ENCODE measurements at places on chromosomes 5 and 9.
A peak's percentile ranks its signal among the peaks of the same experiment; 100 is the strongest.

GRCh38 chr9:73050065-73050816 is 97.4 kb upstream of the ALDH1A1 start:
- no peak for DNase-seq

DNA sequence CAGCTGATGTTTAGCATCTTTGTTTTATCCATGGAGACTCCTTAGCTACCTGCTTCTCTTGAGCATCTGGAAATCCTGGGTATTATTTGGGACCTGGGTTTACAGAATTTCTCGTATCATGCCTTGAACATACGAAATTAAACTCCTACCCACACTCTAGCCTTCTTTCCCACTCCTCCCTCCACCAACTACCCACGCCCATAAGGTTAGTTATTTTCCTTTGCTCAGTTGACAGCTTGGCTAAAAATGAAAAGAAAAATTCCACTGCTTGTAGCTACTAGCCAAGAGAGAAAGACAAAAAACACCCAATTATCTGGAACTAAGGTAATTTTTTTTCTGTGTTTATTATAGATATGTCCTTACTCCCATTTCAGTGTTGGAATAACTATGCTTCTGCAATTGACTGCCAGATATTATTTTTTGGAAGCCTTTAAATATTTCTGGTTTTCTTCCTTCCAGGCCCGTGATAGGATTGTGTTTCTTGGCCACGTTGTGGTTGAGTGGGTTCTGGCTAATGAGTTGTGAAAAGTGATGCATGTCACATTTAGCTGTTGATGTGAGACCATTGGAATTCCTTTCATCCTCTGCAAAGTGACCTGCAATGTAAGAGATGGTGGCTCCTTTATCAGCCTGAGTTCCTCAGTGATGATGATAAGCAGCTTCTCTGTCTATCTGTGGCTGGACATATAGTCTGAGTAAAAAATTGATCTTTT is 308.1 kb downstream of the LRRC70 start:
- DNase-seq = no peak

DNA sequence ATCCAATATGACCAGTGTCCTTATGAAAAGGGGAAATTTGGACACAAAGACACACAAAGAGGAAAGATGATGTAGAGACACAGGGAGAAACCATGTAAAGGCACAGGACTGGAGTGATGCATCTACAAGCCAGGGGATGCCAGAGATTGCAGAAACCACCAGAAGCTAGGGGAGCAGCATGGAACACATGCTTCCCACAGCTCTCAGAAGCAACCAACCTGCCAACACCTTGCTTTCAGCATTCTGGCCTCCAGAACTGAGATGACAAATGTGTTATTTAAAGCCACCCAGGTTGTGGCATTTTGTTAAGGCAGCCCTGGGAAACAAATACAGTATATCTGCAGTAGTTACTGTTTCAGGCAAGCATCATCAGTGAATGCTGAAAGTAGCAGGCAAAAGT is 23.2 kb downstream of the DAP start:
- DNase-seq = no peak

GRCh38 chr9:108213511-108213910 is 642.3 kb downstream of the ACTL7B start:
- DNase-seq = no peak

GRCh38 chr9:94921656-94922055 is 195.2 kb downstream of the AOPEP start:
- DNase-seq = no peak

- no peak for DNase-seq
These were observed 21.4 kb upstream of the SPARC start for GRCh38 chr5:151708126-151708525.

- no peak for DNase-seq
These were observed 19.4 kb downstream of the WNT8A start for GRCh38 chr5:138103319-138103637.

DNA sequence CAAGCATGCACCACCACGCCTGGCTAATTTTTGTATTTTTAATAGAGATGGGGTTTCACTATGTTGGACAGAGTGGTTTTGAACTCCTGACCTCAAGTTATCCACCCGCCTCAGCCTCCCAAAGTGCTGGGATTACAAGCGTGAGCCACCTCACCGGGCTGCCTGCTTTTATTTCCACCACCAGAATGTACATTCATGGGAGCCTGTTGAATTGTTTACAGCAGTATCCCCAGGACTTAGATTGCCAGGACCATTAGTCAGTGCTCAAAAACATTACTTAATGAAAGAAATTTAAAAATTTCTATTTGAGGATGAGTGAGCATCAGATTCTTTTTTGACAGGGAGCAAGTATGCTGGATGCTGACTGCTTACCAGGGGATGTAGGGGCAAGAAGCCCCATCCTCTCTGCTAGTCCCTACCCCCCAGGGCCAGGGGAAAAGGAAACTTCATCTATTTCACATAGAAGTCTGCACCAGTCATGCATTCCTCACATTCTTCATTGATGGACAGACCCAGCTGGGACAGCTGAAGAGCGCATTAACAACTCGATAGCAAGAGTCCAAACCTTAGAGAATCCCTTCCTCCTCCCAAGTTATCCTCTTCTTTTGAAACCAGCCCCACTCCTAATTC is 10.3 kb upstream of the RGMB start:
- DNase-seq = no peak

GRCh38 chr9:21919377-21920362 is 74.5 kb downstream of the CDKN2A start:
- DNase-seq = no peak

GRCh38 chr5:27706832-27707231 is 668.4 kb upstream of the CDH9 start:
- no peak for DNase-seq

DNA sequence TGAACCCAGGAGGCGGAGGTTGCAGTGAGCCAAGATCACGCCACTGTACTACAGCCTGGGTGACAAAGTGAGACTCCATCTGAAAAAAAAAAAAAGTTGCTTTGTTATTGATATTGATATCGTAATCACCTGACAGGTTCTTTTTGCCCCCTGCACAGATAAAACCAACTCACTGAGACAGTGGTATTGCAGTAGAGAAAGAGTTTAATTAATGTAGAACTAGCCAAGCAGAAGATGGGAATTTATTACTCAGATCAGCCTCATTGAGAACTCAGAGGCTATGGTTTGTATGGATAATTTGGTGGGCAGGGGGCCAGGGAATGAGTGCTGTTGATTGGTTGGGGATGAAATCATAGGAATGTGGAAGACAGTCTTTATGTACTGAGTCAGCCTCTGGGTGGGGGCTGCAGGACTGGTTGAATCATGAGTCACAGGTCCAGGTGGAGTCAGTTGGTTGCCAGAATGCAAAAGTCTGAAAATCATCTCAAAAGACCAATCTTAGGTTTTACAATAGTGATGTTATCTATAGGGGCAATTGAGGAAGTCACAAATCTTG is 35.8 kb upstream of the MEGF10 start:
- no peak for DNase-seq

DNA sequence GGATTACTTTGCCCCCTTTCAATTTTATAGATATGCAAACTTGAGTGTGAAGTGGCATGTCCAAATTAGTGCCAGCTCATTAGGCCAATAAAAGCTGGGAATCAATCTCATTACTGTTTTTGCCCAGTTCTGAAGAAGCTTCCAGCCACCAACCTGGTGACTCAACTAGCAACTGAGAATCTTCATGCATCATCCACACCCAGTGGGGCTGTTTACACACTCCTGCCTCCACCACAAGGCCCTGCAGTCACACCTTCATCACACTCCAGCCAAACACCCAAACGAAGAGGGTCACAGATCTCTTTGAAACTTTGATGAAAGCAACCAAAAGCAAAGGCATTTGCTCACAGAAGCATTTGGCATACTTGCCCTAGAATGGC is 41.3 kb upstream of the S1PR3 start:
- no peak for DNase-seq

DNA sequence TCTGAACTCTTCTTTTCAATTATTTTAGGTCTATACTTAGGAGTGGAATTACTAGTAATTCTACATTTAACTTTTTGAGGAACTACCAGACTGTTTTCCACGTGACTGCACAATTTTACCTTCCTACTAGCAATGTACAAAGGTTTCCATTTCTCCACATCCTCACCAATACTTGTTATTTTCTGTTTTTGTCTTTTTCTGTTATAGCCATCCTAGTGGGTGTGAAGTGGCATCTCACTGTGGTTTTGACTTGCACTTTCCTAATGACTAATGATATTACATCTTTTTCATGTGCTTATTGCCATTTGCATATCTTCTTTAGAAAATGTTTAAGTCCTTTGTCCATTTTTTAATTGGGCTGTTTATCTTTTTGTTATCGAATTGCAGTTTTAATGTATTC is 136.9 kb upstream of the EGFLAM start:
- no peak for DNase-seq

- no peak for DNase-seq
These were observed 173.0 kb downstream of the MAST4 start for GRCh38 chr5:66769030-66769733.

GRCh38 chr5:16737209-16737608 is 120.4 kb upstream of the RETREG1 start:
- DNase-seq = no peak

GRCh38 chr5:56303511-56303910 is 70.4 kb upstream of the ANKRD55 start:
- no peak for DNase-seq

DNA sequence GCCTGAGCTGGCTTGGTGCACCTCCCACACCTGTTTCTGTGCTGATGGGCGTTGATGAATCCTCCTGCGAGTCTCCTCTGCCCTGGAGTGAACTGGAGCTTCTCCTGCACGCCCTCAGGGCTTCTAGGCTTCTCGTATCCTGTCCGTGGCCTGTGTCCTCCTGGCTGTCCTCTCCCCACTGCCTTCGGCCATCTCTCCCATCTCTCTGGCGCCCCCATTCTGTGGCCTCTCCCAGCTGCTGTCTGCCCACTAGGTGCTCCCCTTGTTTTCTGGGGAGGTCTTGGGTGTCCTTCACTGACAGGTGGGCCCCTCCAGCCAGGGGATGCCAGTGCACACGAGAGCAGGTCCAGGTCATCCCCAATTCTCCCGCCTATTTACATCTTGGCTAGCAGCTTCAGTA is 28.8 kb downstream of the AHRR start:
- no peak for DNase-seq

DNA sequence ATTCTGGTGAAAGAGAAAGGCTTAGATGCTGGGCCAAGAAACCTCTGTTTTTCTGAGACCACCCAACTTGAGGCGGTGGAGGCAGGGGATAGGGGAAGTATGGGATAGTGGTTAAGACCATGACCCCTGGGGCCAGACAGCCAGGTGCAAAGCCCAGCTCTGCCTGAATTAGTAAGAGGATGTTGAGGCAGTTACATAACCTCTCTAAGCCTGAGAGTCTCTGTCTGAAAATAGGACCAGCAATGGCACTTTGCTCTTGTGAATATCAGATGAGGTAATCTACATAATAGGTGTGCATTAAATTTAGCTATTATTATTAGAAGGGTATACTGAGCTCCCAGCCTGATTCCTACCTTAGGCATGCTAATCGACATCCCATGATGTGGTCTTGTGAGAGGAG is 68.2 kb downstream of the DOCK2 start:
- no peak for DNase-seq

GRCh38 chr5:179149278-179149677 is 89.1 kb downstream of the ZNF354C start:
- DNase-seq = no peak

GRCh38 chr5:160333721-160334120 is 21.4 kb upstream of the CCNJL start:
- no peak for DNase-seq

DNA sequence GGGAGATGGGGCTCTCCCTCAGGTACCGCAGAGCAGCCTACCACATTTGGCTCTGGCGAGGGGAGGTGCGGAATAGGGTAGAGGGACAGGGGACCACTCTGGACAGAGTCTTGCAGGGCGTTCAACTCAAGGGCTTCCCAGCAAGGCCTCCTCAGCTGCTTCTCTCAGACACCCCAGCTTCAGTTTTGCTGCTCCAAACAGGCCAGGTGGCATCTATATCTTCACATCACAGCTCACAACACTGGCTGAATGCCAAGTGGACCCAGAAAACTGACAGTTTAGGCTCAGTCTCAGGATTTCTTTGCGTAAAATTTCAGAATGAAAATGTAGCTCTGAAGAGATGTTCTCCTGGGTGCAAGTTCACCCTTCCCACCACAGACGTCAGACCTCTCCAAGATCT is 592.6 kb upstream of the ADAMTS16 start:
- no peak for DNase-seq

- DNase-seq = no peak
These were observed 57.6 kb downstream of the TMEM174 start for GRCh38 chr5:73230264-73231245.

- no peak for DNase-seq
These were observed 1.9 kb downstream of the GDA start for GRCh38 chr9:72151104-72151503.

DNA sequence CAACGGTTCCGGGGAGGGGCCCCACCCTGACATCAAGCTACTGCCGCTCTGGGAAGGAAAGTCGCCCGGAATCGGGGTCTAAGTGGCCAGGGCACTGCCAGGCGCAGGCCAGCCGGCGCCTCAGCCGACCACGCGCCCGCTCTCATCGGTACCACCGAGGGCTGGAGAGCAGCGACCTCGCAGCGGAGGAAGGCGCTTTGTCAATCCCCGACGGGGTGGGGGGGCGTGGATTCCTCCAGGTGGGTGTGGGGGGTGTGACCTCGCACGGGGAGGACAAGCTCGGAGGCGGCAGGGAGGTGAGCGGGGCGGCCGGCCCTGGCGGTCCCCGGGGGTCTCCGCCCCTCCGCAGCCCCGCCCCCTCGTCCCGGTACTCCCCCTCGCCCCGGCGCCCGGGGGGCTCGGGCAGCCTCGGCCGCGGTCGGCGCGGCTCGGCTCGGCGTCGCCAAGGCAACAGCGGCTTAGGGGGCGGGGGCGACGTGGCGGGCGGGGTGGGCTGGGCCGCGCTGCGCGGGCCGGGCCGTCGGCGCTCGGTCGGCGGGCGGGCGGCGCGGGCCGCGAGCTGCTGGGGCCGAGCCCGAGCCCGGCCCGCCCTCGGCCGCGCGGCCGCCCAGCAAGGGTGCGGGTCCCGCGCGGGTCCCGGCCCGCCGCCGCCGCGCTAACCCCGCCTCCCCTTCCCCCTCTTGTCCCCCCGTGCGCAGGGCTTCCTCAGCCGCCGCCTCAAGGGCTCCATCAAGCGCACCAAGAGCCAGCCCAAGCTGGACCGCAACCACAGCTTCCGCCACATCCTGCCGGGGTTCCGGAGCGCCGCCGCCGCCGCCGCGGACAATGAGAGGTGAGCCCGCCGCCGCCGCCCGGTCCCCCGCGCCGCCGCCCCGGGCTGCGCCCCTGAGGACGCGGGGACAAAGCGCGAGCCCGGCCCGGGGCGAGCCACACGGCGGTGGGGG is 47.5 kb downstream of the DAB2IP start:
- DNase-seq = no peak

DNA sequence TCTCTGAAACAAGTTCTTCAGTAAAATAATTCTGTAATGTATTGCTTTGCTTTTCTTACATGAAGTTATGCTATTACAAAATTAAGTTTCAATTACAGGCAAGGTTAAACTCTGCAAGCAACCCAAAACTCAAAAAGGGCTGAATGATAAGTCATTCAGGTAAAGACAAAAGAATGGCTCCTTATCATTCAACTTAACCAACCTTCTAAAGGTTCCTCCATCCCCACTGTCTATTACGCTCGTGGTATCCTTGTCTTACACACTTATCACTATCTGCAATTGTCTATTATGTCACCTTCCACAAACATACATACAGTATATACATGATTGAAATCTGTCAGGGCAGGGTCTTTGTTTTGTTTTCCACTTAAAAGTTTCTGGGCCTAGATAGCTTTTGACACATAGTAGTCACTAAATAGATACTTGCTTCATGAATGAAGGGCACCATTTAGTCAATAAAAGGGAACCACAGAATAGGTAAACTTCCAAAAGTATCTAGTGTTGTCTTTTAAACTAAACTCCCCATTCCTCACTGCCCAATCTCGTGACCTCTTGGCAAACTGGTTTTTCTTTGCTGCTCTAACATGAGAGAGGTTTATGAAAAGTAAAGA is 6.9 kb downstream of the RPL37 start:
- no peak for DNase-seq

- DNase-seq = peak; percentile 57
These were observed 1.1 kb downstream of the JADE2 start for GRCh38 chr5:134526483-134527155.

All from stimulated activated CD4-positive, alpha-beta T cell treated with anti-CD3 and anti-CD28 coated beads, TNF-alpha, amount 100 ng/mL, for 1 hour (primary cell).